Stimulated activated naive CD4-positive, alpha-beta T cell treated with Interleukin-2 at 50 U/mL for 16 hours (primary cell): ENCODE measurements at places on chromosomes 3 and 15.
A peak's percentile ranks its signal among the peaks of the same experiment; 100 is the strongest.

GRCh38 chr3:43932921-43933320 lies 242.2 kb downstream of the ABHD5 start:
- no peak for DNase-seq

DNA sequence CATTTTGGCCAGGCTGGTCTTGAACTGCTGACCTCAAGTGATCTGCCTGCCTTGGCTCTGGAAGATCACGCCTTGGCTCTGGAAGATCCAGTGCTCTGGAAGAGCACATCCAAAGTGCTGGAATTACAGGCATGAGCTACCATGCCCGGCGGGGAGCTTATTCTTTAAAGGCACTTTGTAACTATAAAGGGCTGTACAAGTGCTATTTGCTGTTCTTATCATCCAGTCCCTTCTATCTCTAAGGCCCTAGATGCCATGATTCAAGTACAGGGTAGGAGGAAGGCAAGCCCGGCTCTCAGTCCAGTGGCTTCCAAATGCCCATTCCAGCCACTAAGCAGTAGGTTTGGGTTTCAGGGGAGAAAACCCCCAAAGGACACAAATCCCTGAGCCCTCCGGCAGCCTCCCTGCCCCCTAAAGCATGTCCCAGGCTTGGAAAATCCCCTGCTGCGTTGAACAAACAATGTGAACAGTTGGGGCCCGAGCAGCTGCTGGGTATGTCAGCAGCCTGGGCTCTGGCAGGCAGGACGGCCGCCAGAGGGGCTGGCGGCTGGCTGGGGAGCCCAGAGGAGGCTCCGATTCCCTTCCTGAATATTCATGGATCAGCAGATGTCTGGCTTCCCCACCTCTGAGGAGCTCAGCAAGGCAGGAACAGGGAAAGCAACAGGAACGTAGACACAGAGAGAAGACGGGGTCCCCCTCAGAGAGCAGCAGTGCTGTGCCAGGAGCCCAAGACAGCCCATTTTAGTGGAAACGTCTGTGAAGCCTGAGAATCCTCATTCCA lies 7.7 kb downstream of the IGDCC4 start:
- DNase-seq: no peak

GRCh38 chr3:159632128-159632527 lies 356.5 kb upstream of the IL12A start:
- DNase-seq: no peak

DNA sequence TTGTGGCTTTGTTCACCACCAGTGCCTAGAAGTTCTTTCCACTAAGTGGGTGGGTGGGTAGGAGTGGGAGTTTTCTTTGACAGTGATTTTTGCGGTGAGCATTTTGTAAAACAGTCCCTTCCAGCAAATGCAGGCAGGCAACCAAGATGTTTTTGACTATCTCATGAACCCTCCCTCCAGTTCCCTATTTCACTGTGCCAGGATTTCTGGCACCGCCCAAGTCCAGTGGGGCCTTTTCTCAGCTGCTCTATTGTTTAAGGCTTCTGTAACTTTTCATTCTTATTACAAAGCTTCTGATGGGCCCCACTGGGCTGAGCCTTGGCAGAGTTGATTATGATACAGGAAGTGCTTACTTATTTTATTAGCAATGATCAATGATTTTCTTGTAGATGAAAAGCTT lies 236.0 kb downstream of the EDEM1 start:
- DNase-seq: no peak

- no peak for DNase-seq
Observed at GRCh38 chr3:189685291-189685690, 54.1 kb downstream of the TP63 start.

- DNase-seq: no peak
Observed at GRCh38 chr3:109346770-109347295, 9.5 kb upstream of the DPPA4 start.

DNA sequence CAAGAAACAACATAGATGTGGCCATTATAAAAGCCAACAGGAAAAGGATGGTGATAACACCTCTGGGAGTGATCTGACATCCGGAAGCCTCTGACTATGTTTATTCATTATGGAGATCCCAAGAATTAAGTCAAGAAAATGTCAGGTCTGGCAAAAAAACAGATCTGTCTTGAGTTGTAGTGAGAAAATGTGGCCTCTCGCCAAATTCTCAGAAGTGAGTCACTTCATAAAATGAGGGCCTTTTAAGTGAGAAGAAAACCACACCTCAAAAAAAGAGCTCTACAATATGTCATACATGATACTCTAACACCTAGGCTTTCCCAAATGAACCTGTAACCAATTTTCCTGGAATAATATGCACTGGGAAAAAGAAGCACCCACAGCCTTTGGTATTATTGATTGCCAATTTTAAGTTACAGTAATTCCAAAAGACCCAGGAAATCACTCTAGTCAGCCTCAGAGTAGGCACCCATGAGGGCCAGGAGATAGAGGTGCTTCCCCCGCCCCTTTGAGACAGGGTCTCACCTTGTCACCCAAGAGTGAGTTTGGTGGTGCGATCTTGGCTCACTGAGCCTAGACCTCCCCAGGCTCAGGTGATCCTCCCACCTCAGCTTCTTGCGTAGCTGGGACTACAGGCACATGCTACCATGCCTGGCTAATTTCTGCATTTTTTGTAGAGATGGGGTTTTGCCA lies 38.0 kb downstream of the CCR3 start:
- peak; percentile 50 for DNase-seq

- no peak for DNase-seq
Observed at GRCh38 chr15:93268066-93268465, 179.1 kb upstream of the RGMA start.

- no peak for DNase-seq
Observed at GRCh38 chr15:46670258-46670657, 1035.4 kb downstream of the SQOR start.

- no peak for DNase-seq
Observed at GRCh38 chr3:109963831-109964230, 626.5 kb upstream of the DPPA4 start.

DNA sequence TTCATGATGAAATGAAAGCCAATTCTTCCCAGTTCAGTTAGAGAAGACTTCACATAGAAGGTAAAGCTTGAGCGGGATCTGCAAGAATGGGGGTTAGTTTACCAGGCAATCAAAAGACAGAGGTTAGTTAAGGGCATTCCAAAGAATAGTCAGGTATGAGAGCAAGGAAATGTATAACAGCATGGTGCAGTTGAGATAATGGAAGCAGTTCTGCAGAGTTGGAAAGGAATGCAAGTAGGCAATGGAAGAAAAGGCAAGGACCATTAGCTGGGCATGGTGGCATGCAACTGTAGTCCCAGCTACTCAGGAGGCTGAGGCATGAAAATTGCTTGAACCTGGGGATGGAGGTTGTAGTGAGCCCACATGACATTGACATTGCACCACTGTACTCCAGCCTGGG lies 55.0 kb downstream of the LSAMP start:
- no peak for DNase-seq
